KBM-7 (cell line): ENCODE measurements at places on chromosomes 7 and 10.

GRCh38 chr10:119129721-119130120 lies 25.8 kb downstream of the DENND10 start:
- DNase-seq = no peak

DNA sequence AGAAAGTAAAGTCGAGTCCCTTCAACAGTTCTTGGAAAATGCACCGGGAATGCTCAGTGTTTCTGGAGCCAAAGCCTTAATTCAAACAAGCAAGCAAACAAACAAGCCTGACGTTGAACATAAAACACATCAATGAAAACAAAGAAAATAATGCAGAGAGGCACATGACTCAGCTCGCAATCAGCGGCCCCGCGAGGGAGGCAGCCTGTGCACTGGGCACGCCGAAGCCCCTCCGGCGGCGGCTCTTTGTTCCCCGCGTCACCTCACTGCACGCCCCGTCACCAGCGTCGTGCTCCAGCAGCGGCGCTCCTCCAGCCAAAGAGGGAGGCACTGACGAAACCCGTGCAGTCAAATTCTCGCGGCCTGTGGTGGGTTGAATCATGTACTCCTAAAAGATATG lies 151.5 kb downstream of the DNAJB6 start:
- DNase-seq = no peak

DNA sequence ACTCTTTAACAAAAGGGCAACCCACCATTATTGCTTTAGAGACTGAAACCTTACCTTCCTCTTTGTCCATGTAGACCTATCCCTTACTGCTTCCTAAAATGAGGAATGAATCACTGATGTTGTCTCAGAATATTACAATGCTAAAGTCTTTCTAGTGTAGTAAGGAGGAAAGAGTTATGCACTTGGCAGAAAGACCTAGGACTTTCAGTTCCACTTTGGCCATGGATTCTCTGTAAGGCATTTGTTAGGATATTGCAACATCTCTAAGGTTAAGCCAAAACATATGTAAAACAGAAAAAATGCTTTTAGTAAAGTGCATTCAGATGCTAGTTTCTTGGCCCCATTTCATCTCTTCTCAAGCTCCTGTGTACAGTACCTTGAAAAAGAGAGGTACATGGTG lies 230.9 kb downstream of the PARD3 start:
- DNase-seq = no peak

DNA sequence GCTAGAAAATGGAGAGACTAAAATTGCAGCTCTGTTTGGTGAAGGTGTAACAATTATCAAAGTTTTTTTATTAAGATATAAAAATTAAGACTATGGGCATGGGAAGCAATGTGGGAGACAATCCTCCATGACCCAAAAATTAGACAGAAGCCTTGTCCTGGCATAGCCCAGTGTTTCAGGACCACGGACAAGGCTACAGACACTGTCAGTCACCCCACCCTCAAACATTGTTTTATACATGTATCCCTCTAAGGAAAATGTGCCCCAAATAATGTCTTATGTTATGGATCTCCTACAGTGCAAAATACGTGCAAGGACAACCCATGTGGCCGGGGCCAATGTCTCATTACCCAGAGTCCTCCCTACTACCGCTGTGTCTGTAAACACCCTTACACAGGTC lies 24.0 kb downstream of the HABP2 start:
- DNase-seq = peak; percentile 27

DNA sequence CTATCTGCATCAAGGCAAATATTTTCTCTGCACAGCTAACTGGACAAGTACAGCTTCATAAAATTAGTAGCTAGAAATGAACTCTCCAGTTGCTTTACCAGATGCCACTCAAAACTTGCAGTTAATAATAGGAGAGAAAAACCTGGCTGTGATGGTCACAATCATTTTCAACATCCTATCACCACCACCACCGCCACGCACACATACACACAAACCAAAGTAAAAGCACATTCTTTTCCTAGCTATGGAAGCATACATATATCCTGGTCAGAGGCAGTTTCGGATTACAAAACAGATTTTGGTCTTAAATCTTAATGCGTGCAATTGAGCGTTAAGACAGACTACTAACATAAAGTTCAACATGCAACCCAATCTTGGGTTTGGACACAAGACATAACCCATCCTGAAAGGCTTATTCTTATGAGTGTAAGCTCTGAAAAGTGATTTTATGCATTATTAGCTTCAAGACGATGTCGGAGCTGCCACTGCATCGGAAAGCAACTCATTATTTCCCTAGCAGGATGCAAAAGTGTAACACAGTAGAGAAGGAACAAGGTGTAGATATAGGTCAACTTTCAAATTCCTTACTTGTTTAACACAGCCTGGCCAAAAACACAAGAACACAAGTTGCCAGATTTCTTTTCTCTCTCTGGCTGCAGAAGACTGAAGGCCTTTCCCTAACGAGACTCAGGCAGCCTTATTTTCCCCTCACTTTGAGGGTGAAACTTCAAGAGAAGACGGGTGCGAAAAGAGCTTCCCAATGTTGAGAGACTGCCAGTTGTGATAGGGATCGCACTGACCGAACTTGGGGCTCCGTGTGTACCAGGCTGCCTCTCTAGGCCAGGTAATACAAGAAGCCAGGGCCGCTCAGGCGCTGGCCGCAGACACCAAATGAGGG lies 1.2 kb downstream of the CACUL1 start:
- DNase-seq = no peak
